Dermis blood vessel endothelial cell (primary cell): ENCODE measurements at places on chromosomes 16 and 17.

DNA sequence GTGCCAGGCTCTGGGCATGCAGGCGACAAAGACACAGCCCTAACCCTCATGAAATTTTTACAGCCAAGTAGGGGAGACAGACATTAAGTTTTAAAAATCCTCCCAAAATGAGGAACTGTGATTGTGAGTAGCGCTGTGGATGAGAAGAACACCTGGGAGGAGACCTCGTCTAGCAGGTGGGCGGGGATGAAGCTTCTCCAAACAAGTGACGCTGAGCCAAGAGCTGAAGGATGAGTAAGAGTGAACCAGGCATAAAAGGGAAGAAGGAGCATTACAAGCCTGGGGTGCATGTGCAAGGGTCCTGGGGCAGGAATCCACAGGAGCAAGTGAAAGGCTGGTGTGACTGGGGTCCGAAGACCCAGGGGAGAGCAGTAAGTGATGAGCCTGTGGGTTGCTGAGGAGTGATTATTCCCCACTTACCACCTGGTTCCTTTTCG, 149.4 kb upstream of the HS3ST2 start:
- DNase-seq, result no peak

- no peak for DNase-seq
Observed at GRCh38 chr17:32627239-32627996, 140.6 kb downstream of the CDK5R1 start.

GRCh38 chr16:24152826-24153225, 103.3 kb upstream of the CACNG3 start:
- peak; percentile 6 for DNase-seq

- DNase-seq, result no peak
Observed at GRCh38 chr16:58001781-58002415, 691 bp downstream of the USB1 start.

DNA sequence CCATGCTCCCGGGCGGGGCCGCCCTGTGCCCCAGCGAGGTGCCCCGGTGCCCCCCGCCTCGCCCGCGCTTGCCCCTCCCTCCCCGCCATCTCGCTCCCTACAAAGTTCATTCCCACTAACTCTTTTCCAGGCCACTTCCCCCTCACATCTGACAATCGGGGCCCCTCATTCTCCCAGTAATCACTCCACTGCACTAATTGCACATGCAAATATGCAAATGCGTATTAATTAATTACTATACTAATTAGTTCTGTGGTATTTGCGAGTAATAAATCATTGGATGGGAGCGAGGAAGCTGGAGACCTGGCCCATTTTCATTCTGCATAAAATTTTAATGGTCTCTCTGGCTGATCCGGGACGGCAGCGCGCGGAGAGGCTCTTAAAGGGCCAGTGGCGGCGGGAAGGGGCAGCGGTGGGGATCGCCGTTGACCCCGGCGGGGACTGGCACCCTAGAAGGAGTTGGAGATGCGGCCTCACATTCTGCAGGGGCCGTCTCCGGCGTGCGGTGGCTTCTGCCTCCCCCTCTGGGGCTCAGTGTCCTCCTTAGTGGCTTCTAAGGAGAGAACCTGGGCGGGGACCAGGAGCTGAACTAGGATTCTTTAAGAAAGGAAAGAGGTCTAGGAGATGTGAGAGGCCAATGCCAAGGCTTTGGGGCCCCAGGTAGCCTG, 8.4 kb upstream of the PPP1R1B start:
- DNase-seq, result peak; percentile 34

GRCh38 chr16:53583401-53583800, 80.4 kb upstream of the AKTIP start:
- DNase-seq, result no peak

GRCh38 chr16:4089811-4090301, 26.4 kb downstream of the ADCY9 start:
- no peak for DNase-seq

GRCh38 chr17:38748149-38748891, at the start of gene PCGF2:
Gene PCGF2, minus strand, starts transcription at chr17:38748336. Its CDS starts 7,934 bp downstream, at chr17:38740402.
- peak; percentile 92 for DNase-seq

- no peak for DNase-seq
Observed at GRCh38 chr16:80557037-80557436, 16.2 kb downstream of the DYNLRB2 start.

DNA sequence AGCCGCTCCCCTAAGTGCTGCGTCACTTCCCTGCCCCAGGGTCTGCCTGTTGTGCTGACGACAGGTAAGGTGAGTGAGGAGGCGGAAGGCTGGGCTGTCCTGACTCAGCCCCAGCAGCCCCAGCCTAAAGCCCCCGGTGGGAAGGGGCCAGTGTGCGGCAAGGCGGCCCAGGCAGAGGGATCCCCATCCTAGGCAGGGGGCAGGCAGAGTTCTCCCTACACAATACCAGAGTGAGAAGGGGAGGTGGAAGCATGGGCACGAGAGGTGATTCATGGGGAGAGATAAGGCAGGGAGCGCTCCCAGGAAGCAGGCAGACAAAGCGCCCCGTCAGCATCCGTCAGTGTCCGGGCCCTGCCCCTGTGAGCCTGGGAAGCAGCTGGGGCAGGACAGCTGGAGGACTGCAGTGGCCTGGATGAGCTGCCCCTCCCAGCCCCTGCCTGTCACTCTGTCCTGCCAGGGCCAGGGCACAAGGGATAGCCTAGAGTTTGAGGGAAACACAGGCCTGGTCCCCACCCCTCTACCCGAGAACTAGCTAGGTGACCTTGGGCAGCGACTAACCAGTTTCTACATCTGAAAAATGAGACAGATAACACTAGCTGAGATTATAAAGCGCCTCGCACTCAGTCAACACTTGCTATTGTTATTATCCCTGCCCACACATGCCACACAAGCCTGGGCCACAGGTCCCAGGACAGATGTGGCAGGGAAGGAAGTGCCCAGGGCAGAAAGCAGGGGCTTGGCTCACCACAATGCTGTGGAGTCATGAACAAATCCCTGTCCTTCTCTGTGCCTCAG, 3.8 kb downstream of the FAM83G start:
- DNase-seq, result no peak

GRCh38 chr17:61310590-61310989, 89.1 kb upstream of the TBX2 start:
- no peak for DNase-seq
